Adipocyte (in vitro differentiated cells): ENCODE measurements at places on chromosomes 7 and 10.

DNA sequence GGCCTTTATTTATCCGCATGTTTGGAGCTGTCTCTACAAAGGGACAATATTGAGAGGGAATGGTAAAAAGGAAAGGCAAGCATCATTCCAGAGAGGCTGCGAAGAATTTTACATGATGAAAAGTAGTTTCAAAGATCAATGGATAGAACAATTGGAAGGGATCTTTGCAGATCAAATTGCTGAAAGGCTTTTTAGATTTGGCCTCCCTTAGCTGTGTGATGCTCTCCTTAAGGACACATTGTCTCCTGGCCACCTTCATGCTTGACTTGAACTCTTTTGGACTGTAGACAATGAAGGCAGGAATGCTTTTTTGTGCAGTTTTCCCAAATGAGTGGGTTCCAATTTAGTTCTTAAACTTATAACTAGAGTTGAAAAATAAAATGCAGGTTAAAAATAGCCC is 344.7 kb downstream of the ARL4A start:
- no peak for DNase-seq

GRCh38 chr7:6650086-6650485 is 13.0 kb downstream of the ZNF316 start:
- no peak for DNase-seq

GRCh38 chr10:27844223-27844622 is 98.6 kb upstream of the MKX start:
- DNase-seq = no peak

DNA sequence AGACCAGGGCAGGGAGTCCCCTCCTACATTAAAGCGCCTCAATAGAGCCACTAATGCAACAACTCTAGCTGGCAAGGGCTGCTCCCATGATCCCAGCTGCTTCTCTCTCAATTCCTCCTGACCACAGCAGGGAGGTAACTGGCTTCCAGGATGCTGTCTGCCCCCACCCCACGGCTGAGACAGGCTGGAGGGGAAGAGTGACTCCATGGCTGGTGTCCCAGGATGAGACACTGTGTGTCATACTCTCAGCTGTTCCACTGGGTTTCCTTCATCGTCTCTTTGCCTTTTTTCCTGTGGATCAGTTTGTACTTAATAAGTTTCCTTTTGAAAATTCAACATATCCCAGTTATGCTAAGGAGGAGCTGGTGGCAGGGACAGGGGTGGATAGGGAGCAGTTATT is 27.7 kb upstream of the MYH16 start:
- DNase-seq = peak; percentile 3

DNA sequence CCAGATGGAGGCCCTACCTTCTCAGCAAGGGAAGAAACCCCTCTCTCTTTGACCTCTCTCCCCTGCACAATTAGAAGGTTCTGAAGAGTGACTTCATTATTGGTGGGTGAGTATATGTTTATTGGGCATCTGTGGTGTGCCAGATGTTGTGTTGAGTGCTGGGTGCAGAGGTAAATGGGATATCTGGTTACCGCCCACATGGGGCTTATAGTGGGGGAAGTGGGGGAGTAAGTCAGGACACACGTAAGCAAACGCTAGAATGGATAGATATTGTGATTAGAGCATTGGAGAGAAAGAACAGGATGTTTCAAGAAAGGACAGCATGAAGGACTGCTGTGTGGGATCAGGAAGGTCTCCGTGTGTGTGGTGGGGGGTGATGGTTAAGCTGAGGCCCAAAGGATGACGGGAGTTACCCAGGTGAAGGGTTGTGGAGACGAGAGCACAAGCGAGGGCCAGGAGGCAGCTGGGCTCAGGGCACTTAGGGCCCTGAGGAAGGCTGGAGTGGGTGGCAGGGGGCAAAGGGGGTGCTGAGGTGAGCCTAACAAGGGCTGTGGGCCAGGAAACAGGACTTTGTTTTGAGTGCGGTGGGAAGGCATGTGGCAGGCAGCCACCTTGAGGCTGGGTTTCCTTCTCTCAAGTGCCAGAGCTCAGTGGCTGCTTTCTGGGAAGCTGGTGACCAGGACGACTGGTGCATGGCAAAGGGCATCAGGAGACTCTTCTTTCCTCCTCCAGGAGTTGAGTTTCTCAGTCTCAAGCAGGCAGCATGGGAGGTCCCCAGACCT is 299.9 kb downstream of the RPS24 start:
- DNase-seq = no peak

DNA sequence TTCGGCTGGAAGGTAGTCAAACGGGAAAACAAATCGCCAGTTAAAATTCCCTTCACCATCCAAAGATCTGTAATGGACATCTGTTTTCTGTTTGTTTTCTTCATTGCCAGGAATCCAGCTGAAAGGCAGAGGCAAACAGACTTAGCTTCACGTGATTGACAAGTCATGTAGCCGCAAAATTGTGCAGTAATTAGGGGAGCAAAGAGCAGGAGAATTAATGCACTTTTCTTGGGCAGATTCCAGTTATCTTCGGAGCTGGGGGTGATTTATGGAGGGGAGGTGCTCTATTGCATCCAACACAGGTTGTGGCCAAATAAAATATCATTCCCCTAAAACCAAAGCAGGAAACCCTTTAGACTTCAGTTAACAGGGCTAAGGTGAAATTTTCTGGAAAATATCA is 162.2 kb downstream of the MYOF start:
- DNase-seq = peak; percentile 27

DNA sequence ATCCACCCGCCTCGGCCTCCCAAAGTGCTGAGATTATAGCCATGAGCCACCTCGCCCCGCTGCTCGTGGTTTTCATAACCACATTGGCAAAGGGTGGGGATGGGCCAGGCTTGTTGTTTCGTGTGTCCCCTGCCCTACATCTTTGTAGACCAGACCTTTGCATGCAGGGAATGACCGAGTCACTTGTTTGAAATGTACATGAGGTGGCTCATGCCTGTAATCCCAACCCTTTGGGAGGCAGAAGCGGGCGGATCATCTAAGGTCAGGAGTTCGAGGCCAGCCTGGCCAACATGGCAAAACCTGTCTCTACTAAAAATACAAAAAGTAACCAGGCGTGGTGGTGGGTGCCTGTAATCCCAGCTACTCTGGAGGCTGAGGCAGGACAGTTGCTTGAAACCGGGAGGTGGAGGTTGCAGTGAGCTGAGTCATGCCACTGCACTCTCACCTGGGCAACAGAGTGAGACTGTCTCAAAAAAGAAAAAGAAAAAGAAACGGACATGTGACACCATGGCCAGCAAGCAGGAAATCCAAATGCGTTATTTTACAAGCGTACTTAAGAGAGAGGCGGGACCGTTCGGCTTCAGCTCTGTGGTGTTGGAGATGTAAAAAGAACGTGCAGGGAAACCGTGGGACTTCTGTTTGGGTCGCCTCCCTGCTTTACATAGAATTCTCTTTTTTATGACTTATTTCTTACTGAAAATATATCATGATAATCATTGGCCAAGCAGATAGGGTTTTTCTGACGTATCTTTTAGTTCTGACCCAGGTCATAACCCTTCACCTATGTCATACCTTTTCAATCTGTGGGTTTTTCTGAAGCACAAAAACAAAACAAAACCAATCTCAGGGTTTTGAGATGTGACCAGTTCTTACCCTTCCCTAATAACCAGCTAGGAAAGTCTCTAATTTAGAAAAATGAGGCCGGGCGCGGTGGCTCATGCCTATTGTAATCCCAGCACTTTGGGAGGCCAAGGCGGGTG is 45.1 kb downstream of the WIPI2 start:
- no peak for DNase-seq

GRCh38 chr7:82527851-82528250 is 84.3 kb upstream of the CACNA2D1 start:
- peak; percentile 28 for DNase-seq

DNA sequence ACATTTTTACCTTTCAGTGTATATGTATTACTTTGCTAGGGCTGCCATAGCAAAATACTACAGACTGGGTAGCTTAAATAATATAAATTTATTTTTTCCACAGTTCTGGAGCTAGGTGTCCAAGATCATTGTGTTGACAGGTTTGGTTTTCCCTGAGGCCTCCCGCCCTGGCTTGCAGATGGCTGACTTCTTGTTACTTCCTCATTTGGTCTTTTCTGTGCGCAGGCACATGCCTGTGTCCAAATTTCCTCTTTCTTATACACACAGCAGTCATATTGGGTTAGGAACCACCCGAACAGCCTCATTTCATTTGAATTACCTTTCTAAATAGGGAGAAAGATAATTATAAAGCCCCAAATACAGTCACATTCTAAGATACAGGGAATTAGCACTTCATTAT is 521.6 kb upstream of the SORCS1 start:
- no peak for DNase-seq

- DNase-seq = no peak
These were observed 35.3 kb upstream of the PFKFB3 start for GRCh38 chr10:6167456-6167855.

DNA sequence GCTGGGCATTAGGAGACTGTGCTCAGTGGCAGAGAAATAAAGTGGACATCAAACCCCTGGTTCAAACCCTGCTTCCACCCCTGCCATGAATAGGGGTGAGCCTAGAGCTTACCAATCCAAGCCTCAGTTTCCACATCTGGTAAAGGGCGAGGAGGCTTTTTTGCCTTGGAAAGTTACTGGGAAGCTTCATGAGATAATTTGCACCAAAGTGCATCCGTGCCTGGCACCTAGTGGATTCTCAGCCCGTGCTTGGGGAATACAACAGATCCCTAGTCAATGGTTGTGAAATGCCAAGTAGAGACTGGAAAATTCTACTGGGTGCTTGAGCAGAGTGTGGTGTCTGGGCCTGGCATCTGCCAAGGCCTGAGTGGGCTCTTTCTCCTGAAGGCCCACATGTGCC is 158.7 kb upstream of the ZMIZ1 start:
- no peak for DNase-seq

DNA sequence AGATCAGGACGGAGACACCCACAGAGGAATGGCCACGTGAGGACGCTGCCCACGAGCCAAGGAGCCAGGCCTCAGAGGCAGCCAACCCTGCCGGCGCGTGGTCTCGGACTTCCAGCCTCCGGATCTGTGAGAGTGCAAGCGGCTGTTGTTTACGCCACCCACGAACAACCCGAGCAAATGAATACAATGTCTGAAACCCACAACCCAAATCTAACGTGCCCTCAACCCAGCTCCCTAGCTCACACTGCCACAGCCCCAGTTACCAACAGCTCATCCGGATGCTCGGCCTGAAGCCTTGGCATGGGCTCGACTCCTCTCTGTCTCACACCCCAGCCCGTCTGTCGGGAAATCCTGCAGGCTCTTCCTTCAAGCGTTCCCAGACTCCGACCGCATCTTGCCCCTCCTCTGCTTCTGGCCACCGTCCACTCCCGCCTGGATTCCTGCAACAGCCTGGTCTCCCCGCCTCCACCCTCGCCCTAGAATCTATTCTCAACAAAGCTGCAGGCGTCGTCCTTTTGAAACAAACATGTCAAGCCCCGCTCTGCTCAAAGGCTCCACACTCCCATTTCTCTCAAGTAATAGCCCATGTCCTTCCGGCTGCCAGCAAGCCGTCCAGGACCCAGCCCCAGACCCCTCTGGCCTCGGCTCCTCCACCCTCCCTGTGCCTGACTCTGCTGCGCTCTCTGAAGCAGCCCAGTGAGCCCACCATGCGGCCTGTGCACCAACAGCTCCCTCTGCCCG is 35.3 kb downstream of the STK32C start:
- DNase-seq = peak; percentile 20

- peak; percentile 54 for DNase-seq
These were observed 57.9 kb upstream of the TMEM72 start for GRCh38 chr10:44853148-44853734.

- DNase-seq = no peak
These were observed 21.7 kb upstream of the BMPER start for GRCh38 chr7:33883671-33883965.

DNA sequence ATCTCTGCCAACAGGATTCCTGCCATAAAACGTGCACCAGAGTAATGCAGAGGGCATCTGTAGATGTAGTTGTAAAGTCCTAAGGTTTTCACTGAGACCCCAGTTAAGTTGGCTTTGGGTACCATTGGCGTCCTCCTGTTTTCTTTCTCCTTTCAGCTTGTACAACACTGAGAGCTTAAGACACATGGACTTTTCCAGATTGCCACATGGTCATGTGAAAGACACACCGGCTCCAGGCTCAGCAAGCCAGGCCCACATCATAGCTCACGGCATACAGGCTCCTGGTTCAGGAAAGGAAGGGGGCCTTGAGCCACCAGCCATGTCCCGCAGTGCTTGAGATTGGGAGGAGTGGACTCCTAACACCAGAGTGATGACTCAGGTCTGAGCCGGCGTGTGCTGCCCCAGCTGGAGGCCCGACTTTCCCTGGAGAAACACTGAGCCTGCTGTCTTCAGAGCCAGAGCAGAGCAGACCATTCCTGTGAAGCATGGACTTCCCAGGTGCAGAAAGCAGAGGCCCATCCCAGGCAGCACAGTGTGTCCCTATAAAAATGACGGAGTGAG is 252.7 kb downstream of the PRPF18 start:
- DNase-seq = peak; percentile 86

- DNase-seq = peak; percentile 46
These were observed at the start of gene SPOCK2 for GRCh38 chr10:72087969-72088888. TSS of gene SPOCK2 (minus strand) at chr10:72088551. CDS start at chr10:72088328, 223 bp downstream.

DNA sequence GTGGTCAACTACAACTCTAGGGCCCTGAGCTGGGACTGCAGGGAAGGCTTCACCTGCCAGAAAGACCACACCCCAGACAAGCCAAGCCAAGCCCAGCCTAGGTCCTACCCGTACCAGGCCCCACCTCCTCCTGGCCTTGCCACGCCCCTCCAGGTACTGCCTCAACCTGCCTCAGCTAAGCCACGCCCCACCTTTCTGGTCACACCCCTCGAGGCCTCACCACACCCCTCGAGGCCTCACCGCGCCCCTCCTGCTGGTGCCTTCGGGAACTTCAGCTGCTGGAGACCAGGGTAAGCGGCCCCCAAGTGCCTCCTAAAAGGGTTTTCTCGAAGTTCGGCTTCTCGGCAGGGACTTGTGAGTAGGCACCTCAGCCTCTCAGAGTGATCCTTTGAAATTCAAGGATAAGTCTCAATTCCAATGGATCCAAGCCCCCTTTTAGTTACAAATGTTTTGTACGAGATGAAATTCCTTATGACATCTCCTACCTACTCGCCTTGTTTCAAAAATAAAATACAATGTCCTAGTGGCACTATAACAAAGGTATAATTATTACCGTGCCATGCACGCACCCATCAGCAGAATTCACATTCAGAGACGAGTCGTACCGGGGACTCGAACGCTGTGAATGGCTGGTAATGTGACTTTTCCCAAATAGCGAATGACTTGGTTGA is 171.2 kb downstream of the ARHGAP21 start:
- no peak for DNase-seq

GRCh38 chr7:37683246-37684120 is at the start of gene GPR141:
TSS of gene GPR141 (plus strand) at chr7:37683766. CDS start at chr7:37740394, 56,628 bp downstream.
- DNase-seq = no peak

GRCh38 chr7:38704041-38704547 is 72.9 kb upstream of the AMPH start:
- peak; percentile 34 for DNase-seq

- no peak for DNase-seq
These were observed 24.9 kb upstream of the TNRC18 start for GRCh38 chr7:5448378-5449037.
